Chondrocyte (in vitro differentiated cells): ENCODE measurements at places on chromosomes 12 and 14. TPM values are rescaled to one million over a fixed set of nuclear protein-coding genes. Genes with fewer than 3 reads are reported as not detected.

Gene RNFT2
- 5.1 to 9.8 TPM (median 6.6 TPM) in 3 replicates for total RNA-seq

Gene LMNTD1
- total RNA-seq: 0.75 TPM in 1 of 3 replicates, not detected in the others

Gene LUM
- 462 to 834 TPM (median 481 TPM) in 3 replicates for total RNA-seq

Gene PA2G4
- total RNA-seq: 59.8 to 87.1 TPM (median 65.1 TPM) in 3 replicates

Gene TAS2R9
- total RNA-seq: 0.53 TPM in 1 of 3 replicates, not detected in the others

Gene FAM222A
- 1.0 to 1.5 TPM (median 1.2 TPM) in 3 replicates for total RNA-seq

Gene TRPV4
- total RNA-seq: 1.2 to 2.2 TPM (median 1.8 TPM) in 3 replicates

Gene GDF3
- total RNA-seq: not detected in 3 replicates

Gene FERMT2
- 423 to 518 TPM (median 494 TPM) in 3 replicates for total RNA-seq

Gene PRH2
- not detected in 3 replicates for total RNA-seq

Gene ATG14
- total RNA-seq: 8.9 to 11.1 TPM (median 10.6 TPM) in 3 replicates

Gene EEA1
- 35.5 to 44.7 TPM (median 41.8 TPM) in 3 replicates for total RNA-seq

Gene SYT1
- 0.37 to 2.1 TPM (median 0.64 TPM) in 3 replicates for total RNA-seq

Gene BATF
- total RNA-seq: not detected in 3 replicates

Gene CFAP54
- 0.15 to 1.1 TPM (median 0.44 TPM) in 3 replicates for total RNA-seq

Gene KLRF1
- not detected in 3 replicates for total RNA-seq

Gene PPFIA2
- 0.46 to 0.68 TPM in 2 of 3 replicates, not detected in the other for total RNA-seq

Gene CCDC184
- 0.22 to 0.56 TPM (median 0.47 TPM) in 3 replicates for total RNA-seq

Gene CD9
- 54.7 to 62.1 TPM (median 60.7 TPM) in 3 replicates for total RNA-seq

Gene VASH1
- 26.0 to 41.8 TPM (median 29.7 TPM) in 3 replicates for total RNA-seq

Gene SERPINA6
- total RNA-seq: not detected in 3 replicates

Gene C12orf54
- total RNA-seq: not detected in 3 replicates

Gene AQP2
- not detected in 3 replicates for total RNA-seq

Gene KRT85
- total RNA-seq: not detected in 3 replicates

Gene FGF6
- not detected in 3 replicates for total RNA-seq

Gene ACSS3
- 1.9 to 5.6 TPM (median 2.2 TPM) in 3 replicates for total RNA-seq

Gene TBK1
- total RNA-seq: 13.8 to 20.5 TPM (median 15.0 TPM) in 3 replicates

Gene OR6C2
- not detected in 3 replicates for total RNA-seq

Gene PLEKHG7
- total RNA-seq: not detected in 3 replicates

Gene KIAA0586
- 14.0 to 25.6 TPM (median 14.5 TPM) in 3 replicates for total RNA-seq

Gene IKZF4
- 5.3 to 6.1 TPM (median 5.7 TPM) in 3 replicates for total RNA-seq

Gene ABHD4
- 52.1 to 89.9 TPM (median 88.0 TPM) in 3 replicates for total RNA-seq

Gene MUCL1
- total RNA-seq: not detected in 3 replicates

Gene ADAMTS20
- total RNA-seq: 0.18 to 0.22 TPM in 2 of 3 replicates, not detected in the other
